ENCODE measurements at places on chromosomes 7 and 10. TPM values are rescaled to one million over a fixed set of nuclear protein-coding genes. Genes with fewer than 3 reads are reported as not detected.

Gene STAG3
- total RNA-seq: 0.88 TPM

Gene ADAM12
- 360 TPM for total RNA-seq

Gene WDR86
- total RNA-seq: 8.6 TPM

Gene PSD
- total RNA-seq: 12.2 TPM

Gene SDK1
- 0.46 TPM for total RNA-seq

All from smooth muscle cell of the umbilical artery (primary cell).